ENCODE measurements at places on chromosomes 2 and 18.

- no peak for DNase-seq
Observed at GRCh38 chr2:2025803-2026202, 281.5 kb upstream of the PXDN start.

GRCh38 chr2:41414486-41415230, 633.2 kb upstream of the PKDCC start:
- DNase-seq, result no peak

DNA sequence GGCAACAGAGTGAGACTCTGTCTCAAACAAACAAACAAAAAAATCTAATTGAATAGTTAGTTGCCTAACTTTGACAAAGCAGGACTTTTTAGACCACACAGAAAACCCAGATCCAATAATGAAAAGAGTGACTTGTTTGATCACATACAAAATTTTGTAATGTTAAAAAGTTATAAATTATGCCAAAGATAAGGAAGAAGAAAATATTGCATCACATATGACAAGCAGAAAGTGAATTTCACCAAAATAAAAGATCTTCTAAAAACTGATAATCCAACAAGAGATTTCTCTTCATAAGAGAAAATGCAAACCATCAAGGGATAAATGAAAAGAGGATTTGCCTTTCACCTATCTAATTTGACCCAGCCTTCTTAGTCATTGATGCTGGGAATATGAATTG, 2.8 kb upstream of the RMP24 start:
- DNase-seq, result no peak

DNA sequence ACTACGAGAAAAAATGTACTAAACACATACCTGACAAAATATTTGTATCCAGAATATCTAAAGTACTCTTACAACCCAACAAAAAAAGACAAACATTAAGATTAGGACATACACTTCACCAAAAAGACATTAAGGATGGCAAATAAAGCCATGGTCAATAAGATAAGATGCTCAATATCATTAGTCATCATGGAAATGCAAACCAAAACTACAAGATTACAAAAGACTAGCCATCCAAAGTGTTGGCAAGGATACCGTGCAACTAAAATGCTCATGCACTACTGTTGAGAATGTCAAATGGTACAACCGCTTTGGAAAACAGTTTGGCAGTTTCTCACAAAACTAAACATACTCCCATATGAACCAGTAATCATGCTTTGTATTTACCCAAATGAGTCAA, 29.7 kb downstream of the MAP3K2 start:
- no peak for DNase-seq

- DNase-seq, result no peak
Observed at GRCh38 chr2:3872451-3872850, 169.1 kb downstream of the DCDC2C start.

DNA sequence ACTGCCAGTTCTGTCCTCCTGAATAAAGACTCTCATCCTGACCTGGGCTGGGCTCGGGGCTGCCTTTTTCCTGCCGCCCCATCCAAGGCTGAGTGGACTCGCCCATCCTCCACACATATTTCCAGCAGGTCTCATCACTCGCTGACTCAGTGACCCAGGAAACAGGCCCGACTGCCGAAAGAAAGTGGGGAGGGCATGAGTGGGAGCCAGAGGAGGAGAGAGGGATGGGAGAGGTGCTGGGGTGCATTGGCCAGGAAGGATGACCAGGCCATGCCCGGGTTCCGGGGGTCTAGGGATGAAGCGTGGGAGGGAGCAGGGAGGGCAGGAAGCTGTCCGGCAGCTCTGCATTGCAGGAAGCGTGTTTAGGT, 66.7 kb downstream of the TWIST2 start:
- no peak for DNase-seq

DNA sequence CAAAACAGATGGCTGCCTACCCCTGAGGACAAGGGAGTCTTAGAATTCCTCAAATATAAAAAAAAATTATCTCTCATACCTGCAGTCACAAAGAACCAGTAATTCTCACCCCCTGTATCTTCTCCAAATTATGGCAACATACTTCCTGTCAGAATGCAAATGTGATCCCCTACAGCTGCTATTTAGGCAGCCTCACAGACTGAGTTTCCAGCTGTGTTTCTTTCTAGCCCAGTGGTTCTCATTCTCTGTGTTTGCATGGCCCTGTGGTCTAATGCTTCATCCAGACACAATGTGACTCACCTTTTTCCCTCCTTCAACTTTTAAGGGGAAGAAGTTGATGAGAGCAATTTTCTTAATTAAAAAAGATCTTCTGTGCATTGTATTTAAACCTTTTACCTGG, 726.3 kb downstream of the TSN start:
- no peak for DNase-seq

DNA sequence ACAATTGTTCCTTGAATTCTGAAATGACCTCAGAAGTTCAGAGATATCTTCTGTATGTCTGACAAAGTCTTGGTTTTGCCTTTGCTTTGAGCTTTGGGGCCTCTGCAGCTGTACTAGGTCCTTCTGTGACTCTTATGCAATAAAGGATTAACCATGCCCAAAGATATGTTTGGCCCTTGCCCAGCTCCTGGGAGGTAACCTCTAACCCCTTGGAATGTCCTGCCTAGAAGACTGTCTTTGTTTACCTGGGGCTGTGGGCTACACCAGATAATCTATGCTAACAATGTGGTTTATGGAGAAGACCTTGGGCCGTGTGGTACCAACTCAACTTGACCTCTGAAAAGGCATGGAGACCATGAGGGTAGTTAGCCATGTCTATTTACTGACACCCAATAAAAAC, 140.9 kb upstream of the CAPN13 start:
- DNase-seq, result no peak

- no peak for DNase-seq
Observed at GRCh38 chr2:37224063-37224462, 7.3 kb downstream of the CEBPZ start.

GRCh38 chr18:25604196-25604893, 252.4 kb upstream of the ZNF521 start:
- DNase-seq, result no peak

Data from activated naive CD4-positive, alpha-beta T cell treated with anti-CD3 and anti-CD28 coated beads, Interleukin-2, amount 50 U/mL, for 16 hours (primary cell).